Left lung (tissue), 14 donors: ENCODE measurements at places on chromosomes 12 and 14. TPM values are rescaled to one million over a fixed set of nuclear protein-coding genes. Genes with fewer than 3 reads are reported as not detected.

GRCh38 chr12:90335566-90335965 lies 619.4 kb downstream of the CCER1 start:
- DNase-seq: no peak

GRCh38 chr12:31874961-31875608 lies 84.1 kb upstream of the RESF1 start:
- peak; percentile 82 for DNase-seq

- DNase-seq: no peak
Observed at GRCh38 chr12:129558036-129558435, 345.8 kb downstream of the TMEM132D start.

- DNase-seq: no peak
Observed at GRCh38 chr14:21642683-21643082, 7.9 kb upstream of the OR10G2 start.

- DNase-seq: no peak
Observed at GRCh38 chr12:26512213-26512612, 316.8 kb downstream of the SSPN start.

DNA sequence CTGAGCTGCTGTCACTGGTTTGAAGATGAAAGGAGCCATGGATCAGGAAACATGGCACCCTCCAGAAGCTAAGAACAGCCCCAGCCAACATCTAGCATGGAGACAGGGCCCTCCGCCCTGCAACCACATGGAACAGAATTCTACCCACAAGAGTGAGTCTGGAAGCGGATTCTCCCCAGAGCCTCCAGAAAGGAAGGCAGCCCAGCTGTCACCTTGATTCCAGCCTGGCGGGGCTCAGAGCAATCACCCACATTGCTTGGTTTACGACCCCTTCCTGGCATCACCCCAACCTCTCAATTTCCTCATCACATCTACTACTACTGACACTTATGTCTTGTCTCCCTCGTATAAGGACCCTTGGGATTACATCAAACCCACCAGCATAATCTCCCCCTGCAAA lies 38.5 kb downstream of the OAS2 start:
- DNase-seq: no peak

- no peak for DNase-seq
Observed at GRCh38 chr12:11202811-11203210, 16.1 kb upstream of the TAS2R42 start.

The SLCO1A2 gene
- 0.08 TPM for polyA plus RNA-seq

The KCNK10 gene
- 0.21 TPM for polyA plus RNA-seq

The OTOGL gene
- 0.28 TPM for polyA plus RNA-seq

The NGB gene
- not detected for polyA plus RNA-seq

The RASAL1 gene
- polyA plus RNA-seq: 0.46 TPM
